ENCODE measurements at places on chromosomes 5 and 9.
A peak's percentile ranks its signal among the peaks of the same experiment; 100 is the strongest.

GRCh38 chr9:18981476-18982261 lies 51.3 kb downstream of the SAXO1 start:
- no peak for DNase-seq

- DNase-seq: peak; percentile 41
Measured at GRCh38 chr5:175478384-175479124, at the start of gene SFXN1. Gene SFXN1 (plus strand): TSS chr5:175478560. CDS start chr5:175492104, 13,544 bp downstream.

GRCh38 chr5:164336276-164336675 lies 830.9 kb downstream of the MAT2B start:
- DNase-seq: no peak

DNA sequence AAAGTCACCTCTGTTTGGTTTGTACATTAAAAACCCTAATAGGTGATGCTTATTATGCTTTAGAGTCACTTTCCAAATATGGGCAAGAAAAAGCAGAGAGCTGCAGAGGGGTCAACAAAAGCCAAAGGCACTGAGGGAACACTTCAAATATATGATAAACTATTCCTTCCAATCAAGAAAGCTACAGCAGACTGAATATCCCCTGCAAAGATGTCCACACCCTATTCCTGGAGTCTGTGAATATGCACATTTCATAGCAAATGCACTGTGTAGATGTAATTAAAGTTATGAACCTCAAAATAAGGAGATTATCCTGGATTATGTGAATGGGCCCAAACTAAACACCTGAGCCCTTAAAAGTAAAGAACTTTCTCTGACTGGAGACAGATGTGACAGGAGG lies 74.3 kb downstream of the ABCA1 start:
- DNase-seq: no peak

GRCh38 chr5:154097031-154097430 lies 58.3 kb downstream of the MFAP3 start:
- DNase-seq: no peak

- DNase-seq: no peak
Measured at GRCh38 chr5:172679628-172680212, 38.7 kb downstream of the NEURL1B start.

DNA sequence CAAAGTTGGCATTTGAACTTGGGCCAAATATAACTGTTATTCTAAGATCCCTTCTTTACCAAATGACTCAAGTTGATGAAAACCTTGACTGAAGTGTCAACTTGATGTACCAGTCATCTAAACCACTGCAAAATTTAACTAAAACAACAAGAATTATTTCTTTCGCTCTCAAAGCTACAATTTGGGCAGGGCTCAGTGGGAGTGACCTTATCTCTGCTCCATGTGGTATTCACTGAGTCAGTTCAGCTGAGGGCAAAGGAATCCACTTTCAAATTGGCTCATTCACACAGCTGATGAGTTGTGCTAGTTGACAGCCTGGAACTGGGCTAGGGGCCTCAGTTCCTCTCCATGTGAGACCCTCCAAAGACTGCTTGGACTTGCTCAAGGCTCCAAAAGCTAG lies 166.3 kb downstream of the RORB start:
- no peak for DNase-seq

DNA sequence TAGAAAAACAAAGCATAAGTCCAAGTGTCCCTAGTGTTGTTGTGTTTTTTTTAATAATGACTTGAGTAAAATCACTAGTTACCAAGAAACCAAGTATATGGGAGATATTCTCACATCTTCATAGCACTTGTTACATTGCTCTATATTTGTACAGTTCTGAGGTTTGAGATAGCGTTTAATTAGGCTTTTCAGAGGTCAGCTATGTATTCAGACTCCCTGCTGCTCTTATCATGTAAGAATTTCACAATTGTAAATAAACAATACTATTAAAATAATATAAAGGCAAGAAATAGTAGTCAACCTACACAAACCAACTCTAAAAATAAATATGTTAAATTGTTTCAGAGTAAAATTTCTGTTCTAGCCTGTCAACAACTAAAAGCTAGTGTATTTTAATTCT lies 761.9 kb upstream of the FAM174A start:
- DNase-seq: no peak

DNA sequence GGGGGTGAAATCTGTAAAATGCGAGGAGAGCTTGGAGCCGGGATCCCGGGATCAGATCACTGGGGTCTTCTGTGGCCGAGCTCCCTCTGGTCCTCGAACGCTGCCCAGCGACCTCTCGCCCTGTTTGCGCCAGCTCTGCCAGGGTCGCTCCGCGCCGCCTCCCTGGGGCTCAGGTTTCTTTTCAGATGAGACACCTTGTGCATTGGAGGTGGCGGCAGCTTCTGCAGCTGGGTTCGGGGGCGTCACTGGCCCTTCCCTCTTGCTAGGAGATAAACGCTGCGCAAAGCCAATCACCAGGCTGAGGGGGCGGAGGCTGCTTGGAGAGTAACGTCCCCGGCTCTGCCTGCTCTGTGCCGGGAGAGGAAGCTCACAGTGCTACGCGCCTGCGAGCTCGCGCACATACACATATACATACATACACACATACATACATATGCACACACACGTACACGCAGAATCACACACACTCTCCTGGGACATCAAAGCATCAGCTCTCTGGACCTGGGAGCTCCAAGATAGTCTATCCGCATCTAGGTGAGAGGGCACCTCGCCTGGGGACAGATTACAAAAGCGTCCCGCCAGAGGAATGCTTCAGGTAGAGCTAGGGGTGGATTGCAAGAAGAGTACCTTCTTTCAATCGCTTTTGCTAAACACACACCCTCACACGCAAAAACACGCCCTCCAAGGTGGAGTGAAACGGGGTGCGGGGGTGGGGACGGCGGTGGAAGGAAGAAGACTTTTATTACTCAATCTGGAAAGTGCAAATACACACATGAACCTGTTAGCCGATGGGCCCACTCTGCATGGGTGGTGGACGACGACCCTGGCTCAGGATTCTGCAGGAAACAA lies at the start of gene ST8SIA4:
TSS of gene ST8SIA4 (minus strand) at position 244 of the 849 bp plus-strand sequence. CDS start 327 bp downstream, outside the sequence.
- peak; percentile 8 for DNase-seq

DNA sequence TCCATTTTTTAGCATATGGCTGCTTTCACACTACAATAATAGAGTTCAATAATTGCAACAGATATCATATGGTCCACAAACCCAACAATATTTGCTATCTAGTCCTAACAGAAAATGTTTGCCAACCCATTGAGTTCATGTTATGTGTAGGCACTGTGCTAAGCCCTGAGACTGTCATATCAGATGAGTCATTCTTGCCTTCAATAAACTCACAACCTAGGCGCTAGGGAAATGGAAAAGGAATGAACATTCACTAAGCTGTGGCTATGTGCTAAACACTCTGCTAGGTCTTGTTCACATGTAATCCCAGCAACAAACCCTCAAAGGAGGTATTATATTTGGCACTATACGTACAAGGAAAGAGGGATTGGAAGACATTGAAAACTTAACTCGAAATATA lies 8.4 kb upstream of the TIMD4 start:
- DNase-seq: no peak

- DNase-seq: no peak
Measured at GRCh38 chr5:74977471-74977870, 74.9 kb downstream of the GCNT4 start.

DNA sequence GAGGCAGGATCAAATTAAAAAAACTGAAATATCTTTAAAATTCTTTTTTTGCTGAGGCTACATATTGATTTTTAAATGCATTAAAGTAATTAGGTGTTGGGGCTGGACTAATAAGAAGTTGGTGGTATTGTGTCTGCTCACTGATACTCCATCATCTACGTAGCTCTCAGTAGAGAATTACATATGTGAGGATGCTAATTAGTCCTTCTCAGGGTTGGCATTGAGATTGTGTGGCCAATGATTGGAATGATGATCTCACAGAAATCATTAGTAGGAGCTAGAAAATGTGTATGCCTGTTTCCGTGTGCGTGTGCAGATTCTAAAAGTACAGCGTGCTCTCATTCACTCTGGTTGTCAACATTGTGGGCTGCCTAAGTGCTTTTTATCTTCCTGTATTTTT lies 283.8 kb downstream of the SH3GL2 start:
- no peak for DNase-seq

- DNase-seq: no peak
Measured at GRCh38 chr9:127149010-127149409, 26.6 kb upstream of the ANGPTL2 start.

DNA sequence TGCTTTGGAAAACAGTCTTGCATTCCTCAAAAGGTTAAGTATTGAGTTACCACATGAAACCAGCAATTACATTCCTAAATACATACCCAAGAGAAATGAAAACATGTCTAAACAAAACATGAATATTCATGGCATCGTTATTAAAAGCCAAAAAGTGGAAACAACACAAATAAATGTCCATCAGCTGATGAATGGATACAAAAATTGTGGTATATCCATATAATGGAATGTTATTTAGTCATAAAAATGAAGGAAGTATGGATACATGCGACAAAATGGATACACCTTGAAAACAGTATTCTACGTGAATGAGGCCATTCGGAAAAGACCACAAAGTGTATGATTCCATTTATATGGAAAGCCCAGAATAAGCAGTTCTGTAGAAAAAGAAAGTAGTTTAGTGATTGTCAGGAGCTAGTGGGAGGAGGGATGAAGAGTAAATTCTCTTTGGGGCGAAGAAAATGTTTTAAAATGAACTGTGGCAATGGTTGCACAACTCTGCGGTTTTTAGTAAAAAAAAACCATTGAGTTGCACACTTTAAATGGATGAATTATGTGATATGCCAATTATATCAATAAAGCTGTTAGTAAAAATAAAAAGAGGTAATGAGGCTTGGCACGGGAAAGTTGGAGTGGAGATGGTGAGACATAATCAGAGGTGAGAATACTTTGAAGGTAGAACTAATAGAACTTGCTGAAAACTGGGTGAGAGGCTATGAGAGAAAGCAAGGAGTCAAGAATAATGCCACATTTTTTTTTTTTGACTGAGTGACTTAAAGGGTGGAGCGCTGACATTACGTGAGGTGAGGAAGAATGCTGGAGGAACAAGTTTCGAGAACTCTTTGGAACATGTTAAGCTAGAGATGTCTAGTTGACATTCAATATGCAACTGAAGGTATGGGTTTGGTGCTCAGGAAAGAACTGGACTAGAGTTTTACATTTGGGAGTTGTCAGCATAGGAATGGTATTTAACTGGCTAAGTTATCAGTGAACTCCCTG lies 194.9 kb upstream of the ZNF608 start:
- no peak for DNase-seq

DNA sequence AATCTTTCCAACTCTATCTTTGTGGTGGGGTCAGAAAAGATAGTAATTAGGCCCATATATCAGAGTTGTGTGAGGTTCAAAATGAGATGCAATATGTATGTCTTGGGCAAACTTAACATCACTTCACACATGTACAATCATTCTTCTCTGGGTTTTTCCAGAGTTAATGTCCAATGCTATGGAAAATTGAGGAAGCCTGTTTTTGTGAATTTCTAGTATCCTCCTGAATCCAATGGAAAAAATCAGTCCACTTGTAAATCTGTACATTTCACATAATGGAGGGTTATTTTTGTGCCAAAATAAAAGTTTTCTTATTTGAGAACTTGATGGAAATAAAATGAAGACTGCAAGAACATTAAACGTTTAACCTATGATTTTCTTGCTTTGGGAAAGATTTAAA lies 155.6 kb upstream of the SEMA6A start:
- DNase-seq: no peak

DNA sequence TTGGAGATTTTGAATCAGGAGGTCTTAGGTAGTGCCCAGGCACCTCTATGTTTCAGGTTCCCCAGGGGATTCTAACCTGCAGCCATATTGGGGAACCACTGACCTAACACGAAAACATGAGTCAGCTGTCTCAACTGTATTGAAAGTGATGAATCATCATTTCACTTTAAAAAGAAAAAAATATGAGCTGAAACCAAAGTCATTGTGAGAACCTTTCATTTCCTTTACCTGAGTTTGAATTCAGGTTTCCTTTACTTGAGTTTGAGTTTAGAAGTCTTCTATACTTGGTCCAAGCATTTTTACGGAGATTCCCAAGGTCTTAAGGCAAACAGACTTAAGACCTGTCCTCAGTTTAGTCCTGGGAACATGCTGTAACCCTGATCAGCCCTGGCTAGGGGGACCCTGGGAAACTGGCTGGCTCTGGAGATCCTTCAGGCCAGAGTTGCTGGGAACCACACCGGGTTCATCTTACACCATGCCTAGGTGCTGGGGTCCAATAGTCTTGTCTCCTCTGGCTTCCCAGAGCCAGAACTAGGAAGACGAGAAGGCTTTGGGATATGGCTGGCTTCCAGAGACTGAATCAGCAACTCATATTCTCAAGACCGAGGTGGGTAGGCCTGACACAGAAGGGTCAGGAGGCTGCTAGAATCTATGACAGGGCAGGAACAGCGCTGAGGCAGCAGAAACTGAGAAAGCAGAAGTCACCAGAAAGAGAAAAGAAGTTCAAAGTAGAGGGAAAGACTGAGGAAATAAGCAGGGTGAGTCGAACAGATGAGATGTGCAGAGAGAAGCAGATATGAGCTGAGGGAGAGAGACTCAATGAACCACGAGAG lies 16.4 kb upstream of the PDCD1LG2 start:
- no peak for DNase-seq

- no peak for DNase-seq
Measured at GRCh38 chr5:95358320-95358719, 32.8 kb upstream of the FAM81B start.

DNA sequence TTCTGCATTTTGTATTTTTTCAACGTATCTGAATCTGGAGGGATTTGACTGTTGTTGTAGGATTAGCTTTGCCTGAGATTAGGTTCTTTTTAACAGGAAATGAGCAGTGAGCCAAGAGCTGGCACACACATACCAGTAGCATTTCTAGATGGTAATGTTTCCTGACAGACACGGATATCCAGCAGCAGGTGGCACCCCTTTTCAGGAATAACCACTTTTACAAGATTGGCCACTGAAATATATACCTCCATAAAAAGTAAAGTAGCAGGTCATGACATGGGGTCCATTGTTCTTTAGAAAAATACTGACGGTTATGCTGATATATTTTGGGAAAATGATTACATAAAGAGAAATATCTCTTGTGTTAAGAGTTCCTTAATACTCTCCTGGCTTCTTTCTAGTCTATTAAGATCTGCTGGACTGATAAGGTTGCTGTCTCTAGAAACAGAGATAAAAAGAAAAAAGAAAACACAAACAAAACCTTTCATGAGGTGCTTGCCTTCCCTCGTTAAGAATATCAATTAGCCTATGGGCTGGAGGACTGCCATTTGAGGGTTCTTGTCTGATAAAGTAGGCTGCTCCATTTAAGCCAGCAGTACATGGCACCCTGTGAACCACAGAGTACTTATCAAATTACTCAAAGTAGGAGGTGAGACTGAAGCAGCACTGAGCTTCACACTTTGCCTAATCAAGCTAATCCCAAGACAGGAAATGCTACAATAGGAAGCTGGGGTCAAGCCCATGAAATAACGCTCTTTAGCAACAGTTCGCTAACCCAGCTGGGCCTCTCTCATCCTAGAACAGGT lies 101.6 kb upstream of the PCA3 start:
- no peak for DNase-seq
